ENCODE measurements at places on chromosomes 3 and 15. TPM values are rescaled to one million over a fixed set of nuclear protein-coding genes. Genes with fewer than 3 reads are reported as not detected.

The RBPMS2 gene
- 0.29 TPM for total RNA-seq

The FHIT gene
- 3.3 TPM for total RNA-seq

The CADM2 gene
- 0.29 TPM for total RNA-seq

The IGSF11 gene
- under 0.01 TPM for total RNA-seq

The RTP1 gene
- total RNA-seq = not detected

The SPINK8 gene
- not detected for total RNA-seq

The TTLL13 gene
- total RNA-seq = under 0.01 TPM

The RASGRP1 gene
- total RNA-seq = 0.36 TPM

The SLCO3A1 gene
- 5.3 TPM for total RNA-seq

The PLSCR4 gene
- 54.6 TPM for total RNA-seq

The LRRC31 gene
- total RNA-seq = not detected

The MAP6D1 gene
- total RNA-seq = 0.59 TPM

The GRK7 gene
- total RNA-seq = not detected

The AKAP13 gene
- 80.7 TPM for total RNA-seq

The SLC24A1 gene
- 11.8 TPM for total RNA-seq

The EIF4E3 gene
- 3.5 TPM for total RNA-seq

- no peak for DNase-seq
These were observed 46.6 kb downstream of the CRYGS start for GRCh38 chr3:186497608-186498007.

DNA sequence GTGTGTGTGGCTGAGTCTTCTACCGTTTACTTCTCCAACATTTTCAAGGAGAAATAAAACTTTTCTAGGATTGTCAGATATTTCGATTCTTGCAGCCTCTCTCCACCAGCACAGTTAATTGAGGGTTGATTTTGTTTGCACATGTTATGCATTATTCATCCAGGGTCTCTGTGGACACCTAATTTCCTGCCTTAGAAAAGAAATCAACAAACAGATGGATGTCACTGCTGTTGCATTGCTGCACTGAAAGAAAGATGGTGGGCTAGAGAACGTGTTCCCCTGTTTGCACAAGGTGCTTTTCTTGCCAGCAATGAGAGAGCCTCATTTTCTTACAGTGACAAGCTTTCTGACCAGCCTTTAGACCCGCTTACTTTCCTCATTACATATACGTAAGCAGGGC lies 150.0 kb downstream of the CLSTN2 start:
- no peak for DNase-seq

DNA sequence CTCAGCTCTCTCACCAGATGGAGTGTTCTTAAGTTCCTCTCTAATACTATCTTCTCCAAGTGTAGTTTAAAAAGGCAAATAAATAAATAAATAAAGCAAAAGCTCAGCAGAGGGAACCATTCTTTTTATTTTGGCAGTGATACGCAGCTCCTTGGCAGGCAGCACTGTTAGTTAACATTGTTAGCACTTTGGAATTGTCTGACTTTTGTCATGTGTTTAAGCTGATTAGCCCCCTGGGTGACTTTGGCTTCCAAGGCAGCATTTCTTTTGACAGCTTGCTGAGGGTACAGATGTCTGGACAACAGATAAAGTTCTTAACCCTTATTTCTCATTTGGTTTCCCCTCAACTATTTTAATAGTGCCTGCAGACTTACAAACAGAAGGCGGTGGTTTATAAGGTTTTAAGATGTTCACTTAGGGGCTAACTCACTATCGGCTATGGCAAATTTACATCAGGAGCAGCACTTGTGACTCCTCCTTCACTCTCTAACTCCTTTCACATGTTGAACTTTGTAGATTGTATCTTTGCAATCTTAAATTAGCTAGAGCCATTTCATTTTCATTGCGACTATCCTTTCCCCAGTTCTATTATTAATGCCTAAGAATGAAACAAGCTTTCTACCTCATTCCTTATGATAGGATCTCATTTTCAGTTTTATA lies 213.4 kb downstream of the ZBBX start:
- no peak for DNase-seq

DNA sequence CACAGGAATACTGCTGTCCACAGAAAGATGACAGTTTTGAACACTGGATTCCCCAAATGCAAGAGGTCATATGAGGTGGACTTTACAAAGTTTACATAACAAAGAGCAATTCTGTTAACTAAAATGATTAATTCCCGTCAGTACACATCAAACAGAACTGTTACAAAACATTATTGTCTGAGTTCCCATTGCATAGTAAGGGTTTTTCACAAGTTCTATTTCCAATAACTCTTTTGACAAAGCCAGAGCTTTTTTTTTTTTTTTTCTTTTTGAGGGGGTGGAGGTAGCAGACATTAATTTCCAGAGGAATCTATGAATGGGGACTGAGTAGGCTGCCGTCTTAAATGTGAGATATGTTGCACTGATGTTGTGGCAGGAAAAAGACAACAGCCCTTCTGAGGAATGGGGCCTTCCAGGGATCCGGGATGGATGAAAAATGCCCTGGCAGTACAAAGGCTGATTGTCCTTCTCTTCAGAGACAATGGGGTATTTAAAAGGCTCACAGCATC lies 178.1 kb upstream of the KBTBD8 start:
- no peak for DNase-seq

- DNase-seq = no peak
These were observed 5.0 kb downstream of the CD47 start for GRCh38 chr3:108085810-108086350.

GRCh38 chr15:57054204-57054750 lies 135.8 kb downstream of the TCF12 start:
- peak; percentile 48 for DNase-seq

- no peak for DNase-seq
These were observed 19.5 kb downstream of the LNP1 start for GRCh38 chr3:100420885-100421284.

DNA sequence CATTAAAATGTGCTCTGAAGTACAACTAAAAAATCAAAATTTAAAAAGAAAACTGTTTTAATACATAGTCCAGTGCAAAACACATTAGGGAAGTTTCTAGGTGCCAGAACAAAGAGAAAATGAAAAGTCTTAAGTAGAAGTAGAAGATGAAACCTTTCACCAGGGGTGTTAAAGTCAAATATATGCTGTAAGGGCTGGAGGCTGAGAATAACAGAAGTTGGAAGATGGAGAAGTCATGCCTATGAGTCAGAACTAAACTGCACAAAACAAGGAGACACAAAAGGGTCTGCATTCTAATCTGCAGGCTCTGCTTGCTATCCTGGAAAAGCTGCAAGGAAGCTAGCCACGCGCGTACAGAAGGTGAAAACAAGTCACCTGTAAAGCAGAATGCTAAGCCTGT lies 48.7 kb upstream of the CPB1 start:
- DNase-seq = no peak

DNA sequence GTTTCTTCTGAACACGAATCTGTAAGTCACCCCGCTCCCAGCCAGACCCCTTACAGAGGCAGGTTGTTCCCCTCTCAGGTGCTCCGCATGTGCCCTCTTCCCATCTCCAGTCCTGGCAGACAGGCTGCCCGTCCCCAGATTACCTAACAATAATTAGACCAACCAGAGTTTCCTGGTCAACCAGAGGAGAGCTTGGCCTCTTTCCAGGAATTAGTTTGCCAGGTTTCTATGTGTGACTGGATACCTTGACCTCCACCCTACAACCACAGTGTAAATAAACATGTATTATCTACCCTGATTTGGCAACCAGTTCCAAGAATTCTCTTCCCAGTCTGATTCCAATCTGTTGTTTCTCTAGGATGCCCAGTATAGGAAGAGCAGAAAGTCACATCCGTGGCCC lies 178.0 kb upstream of the UMPS start:
- no peak for DNase-seq

DNA sequence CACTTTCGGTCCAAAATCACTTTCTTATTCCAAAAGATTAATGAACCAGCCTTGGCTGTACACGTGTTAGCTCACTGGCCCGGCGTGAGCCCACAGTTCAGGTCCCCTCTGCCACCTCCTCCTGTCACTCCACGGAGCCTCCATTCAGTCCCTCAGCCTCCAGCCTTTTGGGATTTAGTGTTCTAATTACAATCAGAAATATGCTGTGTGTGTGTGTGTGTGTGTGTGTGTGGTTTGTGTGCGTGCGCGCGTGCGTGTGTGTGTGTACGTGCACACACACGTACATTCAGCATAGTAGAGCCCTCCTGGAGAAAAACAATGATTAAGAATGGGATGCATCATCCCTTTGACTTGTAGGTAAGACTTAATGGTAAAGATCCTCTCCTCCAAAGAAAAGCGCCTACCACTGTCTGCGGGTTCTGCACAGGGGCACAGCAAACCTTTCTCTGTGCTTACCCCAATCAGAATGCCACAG lies 801 bp downstream of the CA12 start:
- no peak for DNase-seq

GRCh38 chr15:74723754-74724334 lies 1.5 kb downstream of the CYP1A1 start:
- DNase-seq = peak; percentile 93

- peak; percentile 83 for DNase-seq
These were observed 4.8 kb downstream of the BMF start for GRCh38 chr15:40103864-40104271.

DNA sequence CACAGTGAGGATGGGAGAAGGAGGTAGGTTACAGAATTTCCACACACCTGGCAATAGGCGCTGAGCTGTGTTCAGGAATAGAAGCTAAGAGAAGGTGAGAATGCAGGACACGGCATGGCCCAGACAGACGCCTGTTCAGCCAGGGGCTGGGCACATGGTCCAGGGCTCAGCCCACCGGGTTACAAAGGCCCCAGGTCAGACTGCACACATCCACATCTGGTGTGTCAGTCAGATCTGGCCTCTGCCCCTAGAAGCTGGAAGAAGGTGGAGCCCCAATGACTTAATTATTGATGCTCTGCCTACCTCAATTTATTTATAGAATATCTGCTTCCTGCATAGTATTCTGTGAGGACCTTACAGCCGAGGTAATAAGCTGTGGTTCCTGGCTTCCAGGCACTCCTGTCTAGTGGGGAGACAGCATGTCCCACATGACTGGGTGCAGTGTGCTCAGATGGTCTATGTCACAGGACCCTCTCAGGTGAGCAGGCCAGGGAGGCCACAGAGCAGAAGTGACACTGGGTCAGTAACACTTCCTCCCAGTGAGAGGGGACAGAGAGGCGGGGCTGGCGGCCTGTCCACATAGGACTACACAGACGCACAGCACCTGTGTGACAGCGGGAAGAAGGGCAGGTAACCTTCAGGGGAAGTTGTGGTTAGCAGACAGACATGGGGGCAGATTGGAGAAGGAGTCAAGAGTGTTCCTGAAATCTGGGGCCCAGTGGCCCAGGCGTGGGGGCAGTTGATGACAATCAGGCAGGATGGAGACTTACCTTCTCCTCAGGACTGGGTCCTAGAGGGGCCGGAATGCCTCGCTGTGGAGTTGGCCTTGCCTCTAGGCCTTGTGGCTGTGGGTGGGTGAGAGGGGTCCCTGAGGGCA lies 38.6 kb upstream of the PLXNA1 start:
- no peak for DNase-seq

DNA sequence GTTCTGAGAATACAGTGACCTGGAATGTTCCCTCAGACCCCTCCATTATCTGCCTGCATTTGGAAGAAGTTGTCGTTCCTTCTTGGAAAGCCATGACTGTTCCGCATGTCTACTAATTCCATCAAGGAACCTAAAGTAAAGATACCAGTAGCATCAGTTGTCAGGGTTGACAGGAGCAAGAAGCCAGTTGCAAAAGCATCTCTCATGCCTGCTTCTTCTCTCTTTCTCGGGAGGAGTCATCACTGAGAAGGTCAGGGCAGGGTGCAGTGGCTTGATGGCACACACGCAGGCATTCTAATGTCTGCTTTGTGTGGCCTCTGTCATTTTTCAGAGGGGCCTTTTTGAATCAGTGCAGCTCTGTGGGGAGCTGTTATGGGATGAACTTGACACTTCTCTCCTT lies 276.6 kb upstream of the TPM1 start:
- no peak for DNase-seq

DNA sequence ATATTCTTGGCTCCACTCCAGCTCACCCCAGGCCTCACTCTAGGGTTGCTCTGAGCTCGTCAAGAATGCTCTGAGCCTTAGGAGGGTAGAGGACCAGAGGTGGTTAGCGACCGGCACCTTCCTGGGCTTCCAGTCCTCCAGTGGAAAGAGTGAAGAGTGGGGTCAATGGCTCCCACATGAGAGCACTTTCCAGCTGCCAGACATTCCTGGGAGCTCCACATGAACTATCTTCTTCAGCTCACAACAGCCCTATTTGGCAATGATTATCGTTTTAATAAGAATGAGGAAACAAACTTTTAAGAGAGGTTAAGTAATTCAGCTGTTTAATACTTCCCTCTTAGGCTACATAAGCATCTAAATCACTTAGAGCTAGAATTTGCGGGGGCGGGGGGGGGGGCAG lies 139.3 kb downstream of the STT3B start:
- no peak for DNase-seq

GRCh38 chr15:68330416-68330815 lies 52.9 kb downstream of the FEM1B start:
- no peak for DNase-seq

DNA sequence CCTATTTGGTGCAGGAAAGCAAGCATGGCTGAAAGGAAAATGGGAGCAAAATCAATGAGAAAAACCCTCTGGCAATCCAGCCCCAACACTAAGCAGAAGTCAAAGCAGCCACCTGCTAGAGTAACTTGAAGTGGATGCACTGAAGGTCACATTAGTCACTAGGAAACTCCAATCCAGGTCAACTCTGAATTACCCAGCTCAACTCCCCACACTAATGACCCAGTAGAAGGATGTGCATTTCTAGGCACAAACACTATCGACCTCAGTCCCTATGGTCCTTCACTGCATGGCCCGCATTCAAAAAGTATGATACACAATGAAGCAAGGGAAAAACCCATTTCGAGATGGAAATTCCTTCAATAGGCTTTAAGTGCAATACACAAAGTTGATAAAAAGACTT lies 80.6 kb downstream of the RAD18 start:
- no peak for DNase-seq

DNA sequence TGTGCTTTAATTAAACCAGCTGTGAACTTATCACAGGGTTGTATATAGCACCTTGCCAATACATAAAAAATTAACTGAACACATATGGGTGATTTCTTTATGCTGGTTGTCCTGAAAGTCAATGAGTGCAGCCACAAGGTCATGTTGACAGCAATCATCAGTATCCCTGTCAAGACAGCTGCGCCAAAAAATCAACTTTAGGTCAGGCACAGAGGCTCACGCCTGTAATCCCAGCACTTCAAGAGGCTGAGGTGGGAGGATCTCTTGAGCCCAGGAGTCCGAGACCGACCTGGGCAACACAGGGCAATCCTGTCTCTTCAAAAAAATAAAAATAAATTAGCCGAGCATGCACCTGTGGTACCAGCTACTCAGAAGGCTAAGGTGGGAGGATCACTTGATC lies 707.3 kb downstream of the SI start:
- no peak for DNase-seq

- peak; percentile 97 for DNase-seq
These were observed 6.0 kb downstream of the WNT5A start for GRCh38 chr3:55480911-55481743.
